ENCODE measurements at places on chromosomes 3 and 15. TPM values are rescaled to one million over a fixed set of nuclear protein-coding genes. Genes with fewer than 3 reads are reported as not detected.
A peak's percentile ranks its signal among the peaks of the same experiment; 100 is the strongest.

GRCh38 chr15:98746375-98747155 is 98.2 kb downstream of the IGF1R start:
- no peak overlapping the region for H3K27ac ChIP-seq
- no peak overlapping the region for H3K4me3 ChIP-seq
- no peaks in the 10 kb centered on the region for H3K36me3 ChIP-seq
- peaks cover 46% of the 10 kb centered on the region for H3K4me1 ChIP-seq

The IL5RA gene
- total RNA-seq, result not detected

- H3K36me3 ChIP-seq, result no peaks in the 10 kb centered on the region
- no peak overlapping the region for H3K27ac ChIP-seq
- DNase-seq, result no peak
- H3K27me3 ChIP-seq, result no peaks in the 10 kb centered on the region
- H3K4me1 ChIP-seq, result no peaks in the 10 kb centered on the region
Observed at GRCh38 chr3:178663201-178663934, 127.1 kb downstream of the KCNMB2 start.

GRCh38 chr3:101850246-101851051 is 1.1 kb downstream of the NFKBIZ start:
- peak overlapping the region; percentile 96 for H3K27ac ChIP-seq
- H3K4me1 ChIP-seq, result peaks cover 57% of the 10 kb centered on the region
- H3K36me3 ChIP-seq, result peaks cover 55% of the 10 kb centered on the region
- DNase-seq, result peak; percentile 83
- no peaks in the 10 kb centered on the region for H3K27me3 ChIP-seq
- H3K4me3 ChIP-seq, result peak overlapping the region; percentile 87

The HRH1 gene
- total RNA-seq, result 0.34 TPM

The GOLGA6L6 gene
- total RNA-seq, result not detected

The ZNF35 gene
- 5.4 TPM for total RNA-seq

The RBP2 gene
- not detected for total RNA-seq

The ALDH1A2 gene
- 0.47 TPM for total RNA-seq

- H3K27ac ChIP-seq, result no peak overlapping the region
- no peak for DNase-seq
- H3K27me3 ChIP-seq, result peaks cover 3% of the 10 kb centered on the region
- no peaks in the 10 kb centered on the region for H3K36me3 ChIP-seq
- H3K4me1 ChIP-seq, result no peaks in the 10 kb centered on the region
Observed at GRCh38 chr3:61449327-61450040, 111.9 kb upstream of the PTPRG start.

The DUOX1 gene
- not detected for total RNA-seq

DNA sequence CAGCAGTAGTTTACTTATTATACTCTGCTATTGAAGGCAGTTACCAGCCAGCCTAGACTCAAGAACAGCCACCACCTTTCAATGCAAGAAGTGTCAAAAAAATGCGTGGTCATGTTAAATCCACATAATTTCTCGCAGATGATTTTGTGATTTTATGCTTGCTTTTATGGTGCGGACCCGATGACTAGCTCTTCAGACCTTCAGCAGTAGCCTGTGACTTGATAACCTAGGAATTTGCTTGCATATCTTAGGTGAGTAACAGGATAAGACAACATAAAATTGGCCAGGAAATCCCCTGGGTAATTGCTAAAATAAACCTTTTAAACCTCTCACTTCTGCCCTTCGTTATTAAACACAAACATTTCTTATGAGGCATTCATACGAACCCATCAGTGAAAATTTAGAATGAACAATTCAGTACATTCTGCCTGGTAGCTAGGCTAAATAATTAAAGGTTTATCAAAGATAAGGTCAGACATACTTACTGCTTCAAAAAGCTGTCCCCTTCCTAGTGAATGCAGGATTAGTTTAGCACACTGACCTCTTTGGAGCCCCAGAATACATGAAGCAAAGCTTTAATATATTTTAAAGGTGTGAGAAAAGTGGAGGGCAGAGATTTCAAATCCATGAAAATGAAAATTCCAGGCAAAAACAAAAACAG is 798.8 kb downstream of the OTOL1 start:
- H3K27me3 ChIP-seq, result no peaks in the 10 kb centered on the region
- H3K4me3 ChIP-seq, result no peak overlapping the region
- H3K27ac ChIP-seq, result no peak overlapping the region
- no peaks in the 10 kb centered on the region for H3K4me1 ChIP-seq
- H3K36me3 ChIP-seq, result no peaks in the 10 kb centered on the region

- H3K4me1 ChIP-seq, result no peaks in the 10 kb centered on the region
- no peaks in the 10 kb centered on the region for H3K36me3 ChIP-seq
- no peak for DNase-seq
- no peak overlapping the region for H3K27ac ChIP-seq
- peaks cover 4% of the 10 kb centered on the region for H3K27me3 ChIP-seq
Observed at GRCh38 chr3:110858549-110858948, 213.1 kb upstream of the NECTIN3 start.

DNA sequence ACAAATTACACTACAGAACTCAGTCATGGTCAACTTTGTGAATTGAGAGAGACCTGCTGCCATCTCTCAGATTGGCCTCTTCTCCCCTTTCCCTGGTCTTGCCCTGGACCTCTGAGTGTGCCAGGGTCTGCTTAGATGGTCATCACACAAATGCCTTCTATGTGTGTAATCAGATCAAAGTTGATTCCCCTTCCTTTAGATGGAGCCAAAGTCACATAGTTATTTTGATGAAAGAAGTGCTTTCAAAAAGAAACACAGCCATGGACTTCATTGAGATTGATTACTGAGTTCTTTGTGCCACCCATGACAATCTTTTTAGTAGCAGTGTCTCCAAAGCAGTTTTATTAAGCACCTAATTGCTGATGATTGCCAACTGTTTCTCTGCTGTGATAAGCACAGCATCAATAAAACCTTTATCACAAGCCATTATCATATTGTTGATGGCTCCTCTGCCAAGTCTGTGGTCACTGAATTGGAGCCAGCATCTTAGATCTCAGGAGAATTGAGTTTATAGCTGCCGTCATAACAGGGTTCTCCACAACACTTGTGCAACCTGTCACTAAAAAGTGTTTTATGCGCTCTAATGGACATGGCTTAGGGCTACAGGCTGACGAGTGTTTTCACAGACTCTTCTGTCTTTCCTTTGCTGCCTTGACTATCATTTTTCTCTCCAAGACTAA is 149.7 kb upstream of the NUDT16 start:
- no peak for DNase-seq
- no peaks in the 10 kb centered on the region for H3K4me1 ChIP-seq
- no peak overlapping the region for H3K4me3 ChIP-seq
- no peaks in the 10 kb centered on the region for H3K36me3 ChIP-seq
- H3K27ac ChIP-seq, result no peak overlapping the region
- H3K27me3 ChIP-seq, result no peaks in the 10 kb centered on the region

DNA sequence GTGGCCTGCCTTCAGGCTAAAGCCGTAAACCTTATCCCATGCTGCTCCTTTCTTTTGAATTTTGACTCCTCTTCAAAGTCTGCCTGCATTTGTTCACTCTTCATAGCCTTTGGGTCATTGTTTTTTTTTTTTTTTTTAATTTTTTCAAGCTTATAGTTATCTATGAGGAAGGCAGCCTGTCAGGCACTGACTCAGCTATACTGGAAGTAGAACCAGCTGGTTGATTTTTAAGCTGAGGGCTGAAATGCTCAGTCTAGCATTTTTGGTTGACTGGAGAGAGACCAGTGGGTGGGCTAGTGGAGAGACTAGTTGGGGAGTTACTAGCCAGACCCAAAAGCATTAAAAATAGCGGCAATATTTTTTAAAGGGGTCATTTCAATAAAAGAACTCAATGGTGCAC is 44.1 kb downstream of the C3orf20 start:
- no peak overlapping the region for H3K4me3 ChIP-seq
- no peaks in the 10 kb centered on the region for H3K4me1 ChIP-seq
- H3K27me3 ChIP-seq, result peaks cover 4% of the 10 kb centered on the region
- no peak overlapping the region for H3K27ac ChIP-seq
- H3K36me3 ChIP-seq, result no peaks in the 10 kb centered on the region

The IMPG2 gene
- total RNA-seq, result 0.13 TPM

GRCh38 chr3:134155446-134155845 is 95.2 kb downstream of the RYK start:
- H3K36me3 ChIP-seq, result peaks cover 47% of the 10 kb centered on the region
- no peak overlapping the region for H3K4me3 ChIP-seq

GRCh38 chr3:58683466-58683865 is 16.9 kb upstream of the FAM3D start:
- no peak overlapping the region for H3K27ac ChIP-seq
- H3K36me3 ChIP-seq, result no peaks in the 10 kb centered on the region

DNA sequence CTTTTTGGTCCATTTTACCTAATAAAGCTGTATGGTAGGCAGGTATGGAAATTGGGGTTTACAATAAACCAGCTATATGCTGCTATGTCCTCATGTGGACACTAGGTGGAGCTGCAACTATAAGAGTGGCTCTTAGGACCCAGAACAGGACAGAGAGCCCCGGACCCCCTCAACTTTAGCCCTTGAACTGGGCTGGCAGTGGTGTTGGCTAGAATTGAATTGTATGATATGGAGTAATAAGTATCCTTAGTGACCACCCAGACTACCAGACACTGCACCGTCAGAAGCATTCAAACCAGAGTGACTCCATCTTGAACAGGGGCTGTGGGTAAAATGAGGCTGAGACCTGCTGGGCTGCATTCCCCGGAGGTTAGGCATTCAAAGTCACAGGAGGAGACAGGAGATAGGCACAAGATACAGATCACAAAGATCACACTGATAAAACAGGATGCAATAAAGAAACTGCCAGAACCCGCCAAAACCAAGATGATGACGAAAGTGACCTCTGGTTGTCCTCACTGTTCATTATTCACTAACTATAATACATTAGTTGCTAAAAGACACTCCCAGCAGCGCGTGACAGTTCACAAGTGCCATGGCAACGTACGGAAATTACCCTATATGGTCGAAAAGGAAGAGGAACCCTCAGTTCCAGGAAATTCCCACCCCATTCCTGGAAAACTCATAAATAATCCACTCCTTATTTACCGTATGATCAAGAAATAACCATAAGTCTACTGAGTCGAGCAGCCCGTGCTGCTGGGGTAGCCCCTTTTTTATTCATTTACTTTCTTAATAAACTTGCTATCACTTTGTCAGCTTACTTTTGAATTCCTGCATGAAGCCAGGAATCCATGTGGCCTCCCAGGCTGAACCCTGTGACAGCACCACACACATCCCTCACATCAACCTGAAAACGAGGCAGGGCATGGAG is 68.7 kb upstream of the BLM start:
- peaks cover 27% of the 10 kb centered on the region for H3K4me1 ChIP-seq
- no peaks in the 10 kb centered on the region for H3K27me3 ChIP-seq
- peak overlapping the region; percentile 44 for H3K4me3 ChIP-seq
- peaks cover under 1% of the 10 kb centered on the region for H3K36me3 ChIP-seq
- H3K27ac ChIP-seq, result peak overlapping the region; percentile 87

The ZIC4 gene
- not detected for total RNA-seq

- DNase-seq, result no peak
- no peak overlapping the region for H3K4me3 ChIP-seq
- H3K27ac ChIP-seq, result no peak overlapping the region
- H3K4me1 ChIP-seq, result no peaks in the 10 kb centered on the region
- peaks cover 12% of the 10 kb centered on the region for H3K27me3 ChIP-seq
Observed at GRCh38 chr3:169694117-169694516, 30.6 kb upstream of the MECOM start.

DNA sequence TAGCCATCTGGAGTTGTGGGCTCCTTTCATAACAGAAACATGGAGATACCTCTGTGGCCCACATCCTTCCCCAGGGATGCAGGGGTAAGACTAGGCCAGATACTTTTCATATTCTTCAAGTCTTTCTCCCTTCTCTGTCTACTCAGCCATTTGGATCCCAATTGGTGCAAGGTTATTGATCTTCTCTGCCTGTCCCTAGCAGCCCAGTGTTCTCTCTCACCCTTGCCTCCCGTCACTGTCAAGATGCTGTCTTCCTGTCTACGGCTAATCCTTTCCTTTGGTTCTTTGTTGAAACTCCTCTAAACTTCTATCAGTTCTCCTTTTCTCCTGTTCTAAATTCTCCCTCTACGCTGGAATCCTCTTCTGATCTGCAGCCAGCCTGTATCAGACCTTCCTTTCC is 51.3 kb downstream of the SENP2 start:
- H3K36me3 ChIP-seq, result no peaks in the 10 kb centered on the region
- no peak overlapping the region for H3K4me3 ChIP-seq
- no peak for DNase-seq
- peaks cover 15% of the 10 kb centered on the region for H3K4me1 ChIP-seq
- no peak overlapping the region for H3K27ac ChIP-seq

GRCh38 chr15:38689522-38689921 is 124.9 kb upstream of the RASGRP1 start:
- peaks cover 74% of the 10 kb centered on the region for H3K4me1 ChIP-seq
- no peak overlapping the region for H3K4me3 ChIP-seq
- H3K27ac ChIP-seq, result peak overlapping the region; percentile 94
- DNase-seq, result no peak
- no peaks in the 10 kb centered on the region for H3K27me3 ChIP-seq

The FBXW12 gene
- not detected for total RNA-seq

- peaks cover 3% of the 10 kb centered on the region for H3K27me3 ChIP-seq
- DNase-seq, result no peak
- no peaks in the 10 kb centered on the region for H3K36me3 ChIP-seq
- no peak overlapping the region for H3K27ac ChIP-seq
- H3K4me1 ChIP-seq, result no peaks in the 10 kb centered on the region
Observed at GRCh38 chr3:150264561-150265279, 143.4 kb upstream of the TSC22D2 start.

- DNase-seq, result no peak
- peaks cover 3% of the 10 kb centered on the region for H3K27me3 ChIP-seq
- H3K4me3 ChIP-seq, result no peak overlapping the region
- no peak overlapping the region for H3K27ac ChIP-seq
Observed at GRCh38 chr15:47434596-47434995, 282.7 kb upstream of the SEMA6D start.

The SEMA3B gene
- total RNA-seq, result 2.3 TPM

The CRYGS gene
- 2.6 TPM for total RNA-seq

The CRYBG3 gene
- total RNA-seq, result 4.3 TPM

The ANKUB1 gene
- total RNA-seq, result not detected

The DUOX2 gene
- 0.05 TPM for total RNA-seq

- no peak overlapping the region for H3K27ac ChIP-seq
- no peak for DNase-seq
Observed at GRCh38 chr3:97692831-97693230, 71.7 kb upstream of the ARL6 start.

The CHRM5 gene
- total RNA-seq, result not detected

- H3K4me3 ChIP-seq, result no peak overlapping the region
- no peaks in the 10 kb centered on the region for H3K4me1 ChIP-seq
- H3K36me3 ChIP-seq, result no peaks in the 10 kb centered on the region
- H3K27ac ChIP-seq, result no peak overlapping the region
- no peaks in the 10 kb centered on the region for H3K27me3 ChIP-seq
- DNase-seq, result no peak
Observed at GRCh38 chr3:34421762-34422161, 623.3 kb downstream of the PDCD6IP start.

The CGNL1 gene
- total RNA-seq, result not detected

GRCh38 chr3:48429960-48430707 is at the start of gene PLXNB1:
PLXNB1 (minus strand) TSS chr3:48430086; CDS start chr3:48424611, 5,475 bp downstream.
- peak; percentile 32 for DNase-seq
- peaks cover 12% of the 10 kb centered on the region for H3K36me3 ChIP-seq
- H3K4me3 ChIP-seq, result peak within 1 kb of the TSS; percentile 72
- peaks cover 6% of the 10 kb centered on the region for H3K27me3 ChIP-seq
- no peak within 1 kb of the TSS for H3K27ac ChIP-seq

GRCh38 chr3:178966299-178967176 is 105.1 kb downstream of the ZMAT3 start:
- H3K27ac ChIP-seq, result no peak overlapping the region
- peaks cover 12% of the 10 kb centered on the region for H3K4me1 ChIP-seq
- no peak overlapping the region for H3K4me3 ChIP-seq

The ARHGAP11A gene
- 96.7 TPM for total RNA-seq

GRCh38 chr15:27028858-27029477 is 58.0 kb downstream of the GABRG3 start:
- no peak overlapping the region for H3K4me3 ChIP-seq
- no peaks in the 10 kb centered on the region for H3K36me3 ChIP-seq
- DNase-seq, result no peak
- H3K4me1 ChIP-seq, result no peaks in the 10 kb centered on the region

Measured in activated CD8-positive, alpha-beta T cell treated with anti-CD3 and anti-CD28 coated beads for 36 hours (primary cell).